ENCODE measurements at places on chromosomes 6 and 20.

DNA sequence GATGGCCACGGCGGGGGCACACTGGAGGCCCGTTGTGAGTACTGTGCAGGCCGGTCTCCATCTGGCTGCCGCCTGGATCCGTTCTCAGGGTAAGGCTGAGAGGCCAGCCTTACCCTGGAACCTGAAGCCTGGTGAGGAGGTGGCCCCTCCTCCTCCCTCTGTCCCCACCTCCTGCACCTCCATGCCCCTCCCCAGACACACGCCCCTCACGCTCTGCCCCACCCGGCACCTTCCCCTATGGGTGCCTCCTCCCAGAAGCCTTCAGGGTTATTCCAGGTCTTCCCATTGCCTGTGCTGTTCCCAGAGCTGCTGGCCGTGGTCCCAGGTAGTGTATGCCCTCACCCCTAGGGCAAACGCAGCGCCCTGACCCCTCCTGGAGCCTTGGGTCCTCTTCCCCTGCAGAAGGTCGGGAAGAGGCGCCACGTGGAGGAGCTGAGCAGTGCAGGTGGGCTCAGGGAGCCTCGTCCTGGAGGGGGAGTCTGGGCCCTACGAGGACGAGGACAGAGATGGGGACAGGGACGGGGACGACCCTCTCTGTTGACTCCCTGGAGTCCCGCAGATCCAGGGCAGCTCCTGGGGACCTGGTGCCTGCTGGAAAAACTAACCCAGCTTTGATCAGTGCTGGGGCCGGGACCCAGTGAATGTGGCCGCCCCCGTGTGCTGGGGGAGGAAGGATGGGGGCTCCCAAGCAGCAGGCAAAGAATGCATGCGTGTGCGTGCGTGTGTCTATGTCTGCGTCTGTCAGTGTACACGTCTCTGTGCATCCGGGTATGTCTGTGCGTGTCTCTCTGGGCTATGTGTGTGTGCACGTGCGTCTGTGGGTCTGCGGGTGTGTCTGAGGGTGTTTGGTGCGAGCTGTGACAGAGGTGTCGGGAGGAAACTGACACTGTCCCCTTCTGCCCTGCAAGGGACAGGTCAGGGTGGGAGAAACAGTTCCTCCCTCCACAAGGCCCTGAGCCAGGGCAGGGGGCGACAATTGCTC is 8.2 kb upstream of the HRH3 start:
- no peak for DNase-seq

DNA sequence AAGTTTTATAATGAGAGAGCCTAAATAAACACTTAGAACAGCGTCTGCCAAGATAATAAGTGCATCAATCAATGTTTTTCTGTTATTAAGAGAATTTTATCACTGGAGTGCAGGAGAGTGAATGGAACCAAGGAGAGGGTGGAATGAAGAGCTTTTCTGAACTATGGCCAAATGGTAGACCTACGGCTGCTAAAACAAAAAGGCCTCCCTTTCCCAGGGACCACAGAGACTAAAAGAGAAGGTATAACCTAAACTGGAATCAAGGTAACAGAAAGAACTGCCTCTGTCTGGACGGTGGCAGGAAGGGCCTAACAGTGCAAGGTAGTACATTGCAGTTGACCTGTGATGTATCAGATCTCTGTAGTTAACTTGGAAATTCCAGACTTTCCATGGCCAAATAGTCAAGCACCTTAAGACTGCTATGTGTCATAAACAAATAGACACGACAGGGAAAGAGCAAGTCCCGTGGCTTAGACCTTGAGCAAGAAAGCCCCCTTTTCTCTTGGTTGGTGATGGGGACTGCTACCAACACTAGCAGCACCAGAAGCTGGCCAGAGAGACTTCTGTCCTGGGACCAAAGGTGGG is 5.5 kb downstream of the CNKSR3 start:
- DNase-seq = no peak

DNA sequence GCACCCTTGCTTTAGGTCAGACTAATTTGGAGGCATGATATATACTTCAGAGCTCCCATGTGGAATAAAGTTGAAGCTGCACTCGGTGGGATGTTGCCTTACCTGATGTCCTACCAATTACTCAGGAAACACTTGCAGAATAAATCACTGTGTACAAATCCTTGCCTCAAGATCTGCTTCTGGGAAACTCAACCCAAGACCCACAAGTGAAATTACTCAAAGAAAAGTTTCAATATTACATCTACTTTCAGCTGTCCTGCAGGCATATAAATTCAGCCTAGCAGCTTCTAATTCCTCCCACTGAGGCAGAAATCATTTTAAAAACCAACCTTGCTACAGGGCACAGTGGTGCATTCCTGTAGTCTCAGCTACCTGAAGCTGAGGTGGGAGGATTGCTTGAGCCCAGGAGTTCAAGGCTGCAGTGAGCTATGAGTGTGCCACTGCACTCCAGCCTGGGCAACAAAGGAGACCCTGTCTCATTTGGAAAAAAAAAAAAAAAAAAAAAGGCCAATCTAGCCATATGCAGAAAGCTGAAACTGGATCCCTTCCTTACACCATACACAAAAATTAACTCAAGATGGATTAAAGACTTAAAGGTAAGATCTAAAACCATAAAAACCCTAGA is 20.7 kb upstream of the DCDC2 start:
- no peak for DNase-seq

DNA sequence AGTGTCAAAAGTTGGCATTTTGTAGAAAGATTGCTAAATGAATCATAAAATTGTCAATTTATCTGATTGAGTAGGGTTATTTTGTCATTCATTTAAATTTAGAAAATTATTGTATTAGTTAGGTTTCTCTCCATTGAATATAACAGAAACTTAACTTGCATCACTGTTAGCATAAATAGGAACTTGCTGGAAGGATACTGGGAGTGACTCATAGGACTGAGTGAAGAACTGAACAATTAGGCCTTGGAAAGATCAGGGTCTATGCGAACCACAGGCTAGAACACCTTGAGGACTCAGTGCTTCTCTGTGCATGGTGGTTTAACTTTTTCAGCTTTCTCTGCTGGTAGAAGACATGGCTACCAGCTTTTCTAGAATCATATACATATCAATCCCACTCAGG is 67.7 kb upstream of the IFNGR1 start:
- DNase-seq = no peak

DNA sequence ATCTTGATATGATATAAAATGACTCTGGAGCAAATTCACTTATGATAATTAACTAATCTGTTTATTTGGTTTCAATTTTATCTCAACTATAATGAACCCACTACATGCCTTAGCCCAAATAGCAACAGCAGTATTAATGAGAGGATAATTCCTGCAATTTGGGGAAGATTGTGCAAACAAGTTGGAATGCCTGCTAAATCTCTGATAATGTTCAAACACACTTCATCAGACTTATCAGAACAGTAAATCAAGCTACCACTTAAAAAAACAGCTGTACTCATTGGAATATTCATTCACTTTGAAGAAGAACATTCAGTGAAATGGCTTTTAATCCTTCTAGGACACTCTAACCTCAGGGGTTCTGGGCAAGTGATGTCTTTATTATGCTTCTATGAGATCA is 85.4 kb downstream of the CBLN4 start:
- no peak for DNase-seq

DNA sequence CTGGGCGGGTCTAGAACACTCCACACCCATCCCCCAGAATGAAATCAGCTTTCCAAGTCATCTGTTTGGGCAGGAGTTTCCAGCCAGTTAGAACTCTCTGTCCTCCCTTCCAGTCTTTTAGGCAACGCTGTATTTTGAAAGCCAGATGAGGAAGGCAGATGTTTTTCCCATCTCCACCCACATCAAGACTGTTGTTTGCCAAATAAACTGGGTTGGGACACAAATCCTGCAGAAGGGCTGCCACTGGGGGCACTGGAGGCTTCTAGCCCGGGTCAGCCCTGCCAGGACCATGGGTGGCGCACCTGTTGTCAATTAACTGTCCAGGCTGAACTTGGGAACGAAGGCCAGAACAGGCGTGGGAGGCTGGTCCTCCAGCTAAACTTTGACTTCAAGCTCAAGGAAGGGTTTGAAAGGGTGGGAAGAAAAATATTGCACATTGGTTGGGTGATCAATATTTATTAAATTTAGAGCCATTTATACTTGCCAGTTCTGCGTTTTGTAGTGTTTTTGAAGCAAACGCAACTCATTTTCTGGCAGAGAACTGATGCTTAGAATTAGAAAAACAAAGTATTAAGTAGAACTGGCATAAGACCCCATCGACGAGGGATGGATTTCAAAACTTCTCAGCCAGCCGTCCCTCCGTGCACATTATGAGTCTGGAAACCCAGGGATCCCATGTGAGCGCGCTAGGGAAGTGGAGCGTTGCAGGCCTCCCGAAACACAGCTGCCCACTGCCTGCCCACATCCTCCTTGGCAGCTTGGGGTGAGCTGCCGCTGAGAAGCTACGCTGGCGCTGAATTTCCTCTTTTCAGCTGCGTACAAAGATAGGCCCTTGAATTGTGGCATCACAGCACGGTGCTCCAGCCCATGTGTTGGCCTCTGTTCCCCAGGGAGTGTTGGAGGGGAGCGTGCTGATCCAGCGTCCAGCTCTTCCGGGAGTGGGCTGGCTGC is 297.4 kb downstream of the QKI start:
- no peak for DNase-seq

DNA sequence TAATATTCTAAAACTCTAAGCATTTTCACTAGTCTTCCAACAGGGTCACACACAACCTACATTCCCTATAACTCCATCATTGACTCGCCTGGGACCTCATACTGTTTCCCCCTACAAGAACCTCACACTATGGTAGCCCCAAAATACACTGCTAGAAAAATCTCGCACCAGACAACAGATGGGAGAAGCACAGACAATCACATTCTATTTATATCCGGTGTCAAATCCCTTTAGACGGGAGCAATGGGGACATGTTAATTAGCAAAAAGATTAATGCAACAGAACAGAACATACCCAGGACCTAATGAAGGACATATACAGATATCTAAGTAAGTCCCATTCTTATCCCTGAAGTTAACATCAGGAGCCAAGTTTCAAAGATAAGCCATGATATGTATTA is 33.6 kb downstream of the TMX4 start:
- DNase-seq = no peak

Measured in neural crest cell (in vitro differentiated cells).